ENCODE measurements at places on chromosomes 6 and 20.

DNA sequence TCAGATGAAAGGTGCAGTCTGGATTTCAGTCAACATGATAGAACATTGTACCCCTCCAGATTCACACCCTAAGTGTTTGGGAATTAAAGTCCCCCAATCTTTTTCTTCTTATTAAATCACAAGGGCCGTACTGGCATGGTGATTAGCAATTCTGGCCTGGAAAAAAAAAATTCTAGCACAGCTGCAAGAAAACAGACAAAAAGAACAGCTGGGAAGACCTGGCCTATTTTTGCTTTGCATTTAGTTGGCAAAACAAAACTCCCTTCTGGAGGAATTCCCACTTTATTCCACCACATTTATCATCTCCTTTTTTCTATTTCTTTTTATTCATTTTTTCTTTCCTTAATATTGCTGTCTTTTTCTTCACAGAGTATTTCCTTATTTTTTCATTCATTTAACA lies 39.8 kb upstream of the AKAP12 start:
- DNase-seq = no peak

- no peak for DNase-seq
Measured at GRCh38 chr6:90024633-90025032, 130.4 kb downstream of the GJA10 start.

DNA sequence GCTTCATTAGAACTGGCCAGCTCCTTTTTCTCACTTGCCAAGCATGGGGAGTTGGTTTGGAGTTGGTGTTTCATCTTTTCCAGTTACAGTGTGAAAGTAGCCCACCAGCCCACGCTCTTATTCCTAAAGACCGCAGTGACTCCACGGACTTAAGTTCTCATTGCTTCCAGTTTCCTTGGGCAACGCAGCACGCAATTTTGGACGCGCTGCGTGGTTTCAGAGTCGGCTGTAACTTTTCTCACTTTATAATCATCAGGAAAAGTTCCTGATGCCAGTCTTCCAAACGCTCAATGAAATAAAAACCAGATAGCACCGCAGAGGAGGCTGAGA lies 381 bp upstream of the PEX7 start:
- peak; percentile 47 for DNase-seq

GRCh38 chr20:61819921-61820825 lies 245.5 kb downstream of the TAF4 start:
- no peak for DNase-seq

DNA sequence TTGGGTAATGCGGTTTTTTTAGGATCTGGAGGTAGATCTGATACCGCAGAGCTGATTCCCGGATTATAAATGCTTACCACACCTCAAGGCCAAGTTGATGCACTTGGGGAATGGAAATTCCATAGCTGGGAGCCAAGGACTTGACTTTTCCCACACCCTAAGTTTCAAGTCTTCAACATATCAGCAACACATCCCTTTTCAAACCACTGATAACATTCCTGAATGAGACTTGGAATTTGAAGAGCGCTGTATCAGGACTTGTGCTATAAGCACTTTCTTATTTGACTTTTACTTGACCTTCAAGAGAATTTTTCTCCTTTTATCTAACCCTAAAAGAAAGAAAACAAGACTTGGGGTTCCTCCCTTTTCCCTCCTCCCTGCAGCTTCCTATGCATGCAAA lies 90.6 kb upstream of the NAA20 start:
- DNase-seq = no peak

- no peak for DNase-seq
Measured at GRCh38 chr20:50635676-50636600, 55.4 kb downstream of the RIPOR3 start.
